C1 segment of cervical spinal cord (tissue), 14 donors: ENCODE measurements at places on chromosomes 11 and 22.

DNA sequence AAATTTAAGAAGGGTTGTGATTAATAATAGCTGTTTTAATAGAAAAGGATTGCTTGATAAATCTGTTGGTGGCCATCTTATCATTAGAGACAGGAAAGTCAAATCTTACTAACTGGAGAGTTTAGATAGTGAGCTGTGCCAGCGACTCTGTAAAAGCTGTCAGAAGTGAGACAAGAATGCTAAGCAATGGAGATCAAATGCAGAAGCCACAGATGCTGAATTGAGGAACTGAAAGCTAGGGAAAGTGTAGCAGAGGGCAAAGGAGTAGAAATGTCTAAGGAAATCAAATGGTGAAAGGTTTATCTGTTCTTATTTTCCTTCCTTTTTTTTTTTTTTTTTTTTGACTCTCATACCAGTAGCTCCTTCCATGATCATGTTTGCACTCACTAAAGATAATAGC is 13.7 kb downstream of the MS4A13 start:
- no peak for DNase-seq

DNA sequence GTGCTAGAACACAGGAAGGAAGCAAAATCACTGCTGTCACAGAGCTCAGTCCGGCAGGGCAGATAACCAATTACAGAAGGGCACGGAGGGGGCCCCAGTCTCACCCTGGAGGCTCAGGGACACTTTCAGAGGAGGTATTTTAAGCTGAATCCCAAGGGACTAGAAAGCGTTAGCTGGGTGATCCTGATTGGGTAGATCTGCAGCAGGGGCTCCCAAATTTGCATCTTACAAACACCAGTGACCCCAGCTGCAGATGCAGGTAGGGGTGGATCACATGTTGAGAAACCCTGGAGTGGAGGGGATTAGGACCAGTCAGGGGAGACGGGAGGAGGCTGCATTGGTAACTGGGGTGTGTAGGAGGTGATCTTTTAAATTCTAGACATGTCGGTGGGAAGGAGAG is 91.4 kb downstream of the CSNK2A3 start:
- no peak for DNase-seq

DNA sequence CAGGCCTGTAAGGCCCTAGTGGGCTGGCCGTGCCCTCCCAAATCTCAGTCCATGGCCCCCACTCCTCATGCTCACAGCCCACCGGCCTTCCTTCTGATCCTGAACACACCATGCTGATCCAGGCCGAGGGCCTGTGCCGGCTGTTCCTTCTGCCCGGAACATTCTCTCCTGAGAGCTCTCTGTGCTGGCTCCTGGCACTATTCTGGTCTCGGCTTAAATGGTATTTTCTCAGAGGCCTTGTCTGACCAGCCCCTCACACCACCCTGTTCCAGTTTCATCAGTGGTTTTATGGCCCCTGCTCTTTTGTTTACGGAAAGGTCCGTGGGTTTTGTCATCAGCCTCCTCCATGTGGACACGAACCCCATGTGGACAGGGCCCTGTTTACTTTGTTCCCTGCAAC is 22.0 kb downstream of the SPTBN2 start:
- no peak for DNase-seq

- no peak for DNase-seq
These were observed 122.5 kb downstream of the MIAT start for GRCh38 chr22:26779929-26780328.

GRCh38 chr11:46889689-46890475 is 28.5 kb downstream of the LRP4 start:
- DNase-seq: peak; percentile 80

- DNase-seq: no peak
These were observed 1.4 kb downstream of the SH3BP1 start for GRCh38 chr22:37640591-37641560.
